ENCODE measurements at places on chromosomes 1 and 21.

- no peak for DNase-seq
Measured at GRCh38 chr1:149846593-149847466, 52.5 kb upstream of the BOLA1 start.

DNA sequence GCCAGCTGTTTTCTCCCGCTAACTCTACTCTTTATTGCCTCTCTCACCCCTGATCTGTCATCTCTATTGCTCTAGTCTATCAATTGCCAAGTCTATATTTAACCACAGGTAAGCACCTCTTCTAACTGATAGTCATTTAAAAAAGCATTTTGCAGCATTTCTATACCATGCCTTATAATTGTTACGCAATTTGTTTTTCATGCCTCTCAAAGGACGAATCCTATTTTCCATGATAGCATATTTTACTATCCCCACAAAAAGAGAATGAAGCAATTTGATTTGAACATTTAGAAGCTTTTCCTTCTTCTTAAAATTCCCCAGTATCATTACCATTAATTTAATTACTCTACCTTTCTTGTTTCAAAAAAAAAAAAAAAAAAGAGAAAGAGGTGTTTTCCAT lies 432.8 kb upstream of the ZP4 start:
- DNase-seq = no peak

GRCh38 chr1:204821476-204821875 lies 49.2 kb upstream of the NFASC start:
- no peak for DNase-seq

- peak; percentile 84 for DNase-seq
Measured at GRCh38 chr1:201904579-201904978, 15.9 kb downstream of the SHISA4 start.

DNA sequence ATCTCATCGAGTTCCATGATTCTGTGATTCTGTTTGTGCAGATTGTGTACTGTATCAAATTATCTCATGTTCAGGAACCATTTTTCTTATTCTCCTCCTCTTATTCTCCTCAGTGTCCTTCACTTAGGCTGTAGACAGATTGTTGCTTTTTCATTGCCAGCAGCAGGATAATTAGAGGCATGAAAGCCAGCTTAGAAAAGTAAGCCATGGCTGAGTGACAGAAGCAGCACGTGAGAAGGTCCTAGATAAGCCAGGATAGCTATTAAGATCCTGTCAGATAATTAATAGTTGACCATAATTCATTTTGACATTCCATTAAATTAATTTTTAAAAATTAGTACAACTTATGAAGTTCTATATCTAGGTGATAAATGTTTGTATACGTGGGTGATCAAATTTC lies 60.8 kb upstream of the PRKACB start:
- no peak for DNase-seq

GRCh38 chr21:23740463-23740862 lies 1866.8 kb downstream of the MRPL39 start:
- no peak for DNase-seq

- peak; percentile 41 for DNase-seq
Measured at GRCh38 chr1:99645203-99645602, 710 bp upstream of the PALMD start.

GRCh38 chr1:56874689-56875088 lies 20.1 kb downstream of the C8A start:
- no peak for DNase-seq

- DNase-seq = no peak
Measured at GRCh38 chr1:94265011-94265422, 27.6 kb upstream of the ARHGAP29 start.
